Activated CD4-positive, alpha-beta memory T cell treated with anti-CD3 and anti-CD28 coated beads for 36 hours (primary cell): ENCODE measurements at places on chromosomes 3 and 15.

DNA sequence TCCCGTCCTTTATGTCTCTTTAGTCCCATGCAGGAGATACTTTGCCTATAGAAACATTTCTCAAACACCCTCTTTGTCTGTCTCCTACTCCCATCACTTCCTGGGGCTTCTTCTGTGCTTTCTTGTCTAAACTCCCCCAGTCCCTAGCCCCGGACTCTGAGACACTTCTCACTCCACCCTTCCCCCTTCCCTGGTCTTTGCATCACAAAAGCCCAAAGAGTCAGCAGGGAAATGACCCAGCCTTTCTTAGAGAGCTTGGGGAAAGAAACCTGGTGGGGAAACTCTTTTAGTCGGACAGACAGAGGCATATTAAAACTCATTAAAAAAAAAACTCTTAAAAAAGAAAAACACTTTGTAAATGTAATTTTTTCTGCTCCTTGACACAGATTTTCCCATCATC, 211.2 kb downstream of the TJP1 start:
- DNase-seq, result no peak

- DNase-seq, result no peak
Observed at GRCh38 chr3:64267721-64268604, 42.7 kb upstream of the PRICKLE2 start.

- no peak for DNase-seq
Observed at GRCh38 chr15:96972201-96972600, 641.7 kb downstream of the NR2F2 start.

DNA sequence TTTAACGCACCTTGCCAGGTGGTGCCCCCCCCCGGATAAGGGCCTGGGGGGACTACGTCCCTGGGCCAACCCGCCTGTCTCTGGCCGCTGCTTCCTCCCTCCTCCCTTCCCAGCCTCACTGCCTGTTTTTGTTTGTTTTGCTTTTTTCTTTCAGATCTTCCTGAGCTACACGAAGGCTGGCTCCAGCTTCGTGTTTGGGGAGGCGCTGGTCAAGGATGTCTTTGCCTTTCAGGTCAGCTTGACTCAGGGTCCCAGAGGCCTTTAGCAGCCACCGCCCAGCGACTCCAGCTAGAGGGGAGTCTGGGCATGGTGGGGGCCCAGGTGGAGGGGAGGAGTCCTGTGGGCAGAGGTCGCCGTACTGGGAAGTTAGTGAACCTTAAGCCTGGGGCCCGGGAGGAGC, 24.1 kb downstream of the SLC28A1 start:
- DNase-seq, result no peak

DNA sequence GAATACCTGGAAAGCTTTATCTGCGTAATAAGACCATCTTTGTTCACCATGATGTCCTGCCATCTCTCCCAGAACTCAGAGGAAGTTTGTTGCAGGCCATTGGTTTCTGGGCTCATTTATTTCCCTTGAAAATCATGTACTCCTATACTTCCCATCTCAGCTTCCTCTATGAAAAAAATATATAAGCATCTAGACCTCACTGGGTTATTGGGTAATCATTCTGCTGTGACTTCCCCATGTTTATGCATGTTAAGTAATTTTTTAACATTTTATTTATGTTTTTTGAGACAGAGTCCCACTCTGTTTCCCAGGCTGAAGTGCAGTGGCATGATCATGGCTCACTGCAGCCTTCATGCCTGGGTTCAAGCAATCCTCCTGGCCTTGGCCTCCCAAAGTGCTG, 184.5 kb downstream of the ZPLD1 start:
- no peak for DNase-seq

DNA sequence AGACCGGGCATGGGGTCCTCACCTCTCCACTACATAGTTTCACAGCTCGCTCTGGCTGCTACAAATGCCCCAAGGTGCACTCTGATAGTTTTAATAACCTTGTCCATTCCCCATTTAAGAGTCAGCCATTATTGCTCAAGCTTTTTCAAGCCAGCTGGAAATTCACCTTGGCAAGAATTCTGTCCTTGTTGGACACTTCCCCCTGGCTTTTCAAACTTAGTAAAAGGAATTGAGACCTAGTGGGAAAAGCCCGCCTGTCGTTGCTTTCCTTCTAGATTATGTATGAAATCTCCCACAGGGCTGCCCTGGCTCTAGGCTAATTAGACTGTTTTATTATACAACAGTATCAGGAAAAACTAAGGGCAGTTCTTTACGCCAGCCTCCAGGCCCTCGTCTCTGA, 293.7 kb upstream of the GADL1 start:
- no peak for DNase-seq

DNA sequence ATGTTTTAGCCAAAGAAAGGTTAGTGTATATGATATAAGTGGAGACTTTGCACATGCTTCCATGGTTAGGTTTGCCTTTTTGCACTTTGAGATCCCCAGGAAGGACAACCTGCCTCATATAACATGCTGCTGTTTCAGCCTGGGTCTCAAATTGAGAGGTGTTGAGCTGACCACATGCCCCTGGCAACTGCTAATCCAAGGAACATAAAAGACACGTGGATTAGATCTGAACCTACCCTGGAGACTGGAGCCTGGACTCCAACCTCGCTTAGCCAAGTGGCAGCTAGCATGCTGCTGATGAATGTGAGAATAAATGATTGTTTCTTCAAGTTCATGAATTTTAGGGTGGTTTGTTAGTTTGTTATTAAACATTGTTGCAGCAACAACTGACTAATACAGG, 301.8 kb upstream of the TBC1D5 start:
- DNase-seq, result no peak

GRCh38 chr3:42022355-42022754, 60.5 kb upstream of the ULK4 start:
- no peak for DNase-seq

- no peak for DNase-seq
Observed at GRCh38 chr3:9147896-9148266, 101.6 kb downstream of the SRGAP3 start.

DNA sequence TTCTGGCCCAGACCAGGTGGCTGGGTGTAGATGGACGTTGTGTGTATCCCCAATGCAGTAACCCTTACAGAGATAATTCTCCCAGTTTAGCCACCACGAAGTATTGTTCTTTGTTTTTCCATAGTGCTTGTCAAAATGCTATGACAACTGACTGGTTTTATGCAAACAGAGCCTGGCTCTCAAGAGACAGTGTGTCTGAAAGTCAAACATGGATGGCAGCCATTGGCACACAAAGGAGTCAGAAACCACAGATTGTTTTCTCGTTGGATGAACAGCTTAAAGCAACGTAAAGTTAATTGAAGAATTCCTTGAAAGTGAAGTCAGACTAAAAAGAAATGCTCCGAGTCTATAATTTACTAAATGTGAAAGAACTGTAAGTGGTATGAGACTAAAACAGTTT, 91.2 kb downstream of the FILIP1L start:
- no peak for DNase-seq

GRCh38 chr15:88477126-88477525, 9.6 kb downstream of the MRPS11 start:
- DNase-seq, result no peak

GRCh38 chr15:48888836-48889235, 10.9 kb downstream of the EID1 start:
- DNase-seq, result no peak

DNA sequence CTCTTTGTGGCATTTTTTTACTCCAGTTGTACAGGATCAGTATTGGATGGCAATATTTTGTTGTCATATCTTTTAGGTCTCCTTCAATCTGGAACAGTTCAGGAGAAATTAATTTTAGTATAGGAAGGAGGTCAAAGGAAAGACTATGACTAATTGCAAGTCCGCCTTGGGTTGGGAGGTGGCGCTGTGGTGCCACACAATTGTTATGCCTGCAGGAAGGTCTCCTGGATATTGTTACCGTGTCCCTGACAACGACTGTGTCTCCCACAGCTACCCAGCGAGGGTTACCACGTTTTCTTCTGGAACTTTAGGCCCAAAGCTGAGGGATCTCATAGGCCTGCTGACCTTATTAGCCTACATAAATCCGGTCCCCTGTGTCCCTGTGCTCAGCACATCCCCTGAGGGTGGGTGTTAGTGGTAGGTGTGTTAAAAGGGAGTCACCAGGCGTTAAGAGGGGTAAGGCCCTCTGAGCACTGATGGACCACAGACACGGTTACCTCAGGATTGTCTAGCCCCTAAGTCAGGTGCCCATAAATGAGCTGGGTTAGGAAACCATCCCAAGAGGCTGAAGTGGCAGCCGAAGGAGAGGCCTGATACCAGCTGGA, 31.5 kb downstream of the KCNAB1 start:
- DNase-seq, result peak; percentile 73

- no peak for DNase-seq
Observed at GRCh38 chr3:165195640-165196576, at the start of gene SLITRK3. Gene SLITRK3, minus strand, starts transcription at chr3:165196384. Its CDS starts 5,554 bp downstream, at chr3:165190830.

DNA sequence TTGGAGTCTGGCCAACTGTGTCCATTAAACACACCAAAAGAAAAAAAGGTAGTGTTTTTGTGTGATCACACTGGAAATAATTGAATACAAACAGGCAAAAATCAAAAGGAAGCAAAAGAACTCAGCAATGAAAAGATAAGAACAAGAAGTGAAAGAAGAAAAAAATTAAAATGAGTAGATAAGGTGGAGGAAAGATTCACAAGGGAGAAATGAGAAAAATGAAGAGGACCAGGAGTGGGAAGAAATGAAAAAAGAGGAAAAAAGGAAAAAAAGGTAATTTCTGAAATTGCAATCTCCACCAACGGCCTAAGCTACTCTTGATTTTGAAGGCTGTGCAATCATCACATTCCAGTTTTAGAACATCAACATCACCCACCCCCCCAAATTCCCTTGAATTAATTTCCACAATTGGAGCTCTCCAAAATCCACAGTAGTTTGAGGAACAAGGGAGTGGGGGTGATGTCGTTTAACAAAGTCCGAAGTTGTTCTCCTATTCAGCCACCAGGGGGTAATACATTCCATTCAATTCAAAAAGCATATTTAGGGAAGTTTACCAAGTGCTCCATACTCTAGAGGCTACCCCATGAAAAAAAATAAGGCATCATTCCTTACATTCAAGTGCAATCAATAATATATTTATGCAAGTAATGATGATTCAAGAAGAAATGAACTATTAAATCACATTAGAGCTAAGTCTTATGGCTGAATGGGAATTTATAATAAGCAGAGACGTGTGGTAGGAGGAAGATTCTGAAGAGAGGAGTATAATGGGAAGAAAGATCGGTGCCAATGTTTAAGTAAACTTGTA, 37.4 kb downstream of the ZNF860 start:
- no peak for DNase-seq
